Prostate gland (tissue), 2 donors: ENCODE measurements at places on chromosomes 6 and 20.
A peak's percentile ranks its signal among the peaks of the same experiment; 100 is the strongest.

GRCh38 chr6:113650610-113650979 lies 206.6 kb upstream of the MARCKS start:
- no peak for DNase-seq

DNA sequence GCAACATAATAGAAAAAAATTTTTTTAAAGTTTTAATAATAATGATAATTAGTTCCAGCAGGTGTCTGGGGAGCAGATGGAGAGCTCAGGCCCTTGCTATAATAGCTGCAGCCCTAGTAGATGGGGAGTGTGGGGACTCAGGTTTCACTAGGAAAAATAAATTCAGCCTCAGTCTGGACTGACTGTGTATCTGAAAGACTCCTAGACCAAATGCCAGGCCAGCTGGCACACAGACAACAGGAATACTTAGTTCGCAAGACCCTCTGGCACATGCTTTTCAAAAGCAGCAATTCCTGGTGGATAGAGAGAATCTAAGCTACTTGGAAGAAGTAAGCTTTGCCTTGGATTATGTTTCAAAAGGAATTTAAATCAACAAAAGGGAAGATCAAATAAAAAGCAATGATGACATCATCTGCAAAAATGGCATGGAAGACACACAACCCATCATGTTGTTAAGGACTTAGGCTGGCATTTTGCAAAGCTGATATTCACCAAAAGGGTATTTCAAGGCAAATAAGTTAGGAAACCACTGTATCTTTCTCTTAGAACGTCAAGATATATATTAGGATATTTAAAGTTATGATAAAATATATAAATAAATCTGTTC lies 107.8 kb downstream of the RNGTT start:
- DNase-seq = no peak

DNA sequence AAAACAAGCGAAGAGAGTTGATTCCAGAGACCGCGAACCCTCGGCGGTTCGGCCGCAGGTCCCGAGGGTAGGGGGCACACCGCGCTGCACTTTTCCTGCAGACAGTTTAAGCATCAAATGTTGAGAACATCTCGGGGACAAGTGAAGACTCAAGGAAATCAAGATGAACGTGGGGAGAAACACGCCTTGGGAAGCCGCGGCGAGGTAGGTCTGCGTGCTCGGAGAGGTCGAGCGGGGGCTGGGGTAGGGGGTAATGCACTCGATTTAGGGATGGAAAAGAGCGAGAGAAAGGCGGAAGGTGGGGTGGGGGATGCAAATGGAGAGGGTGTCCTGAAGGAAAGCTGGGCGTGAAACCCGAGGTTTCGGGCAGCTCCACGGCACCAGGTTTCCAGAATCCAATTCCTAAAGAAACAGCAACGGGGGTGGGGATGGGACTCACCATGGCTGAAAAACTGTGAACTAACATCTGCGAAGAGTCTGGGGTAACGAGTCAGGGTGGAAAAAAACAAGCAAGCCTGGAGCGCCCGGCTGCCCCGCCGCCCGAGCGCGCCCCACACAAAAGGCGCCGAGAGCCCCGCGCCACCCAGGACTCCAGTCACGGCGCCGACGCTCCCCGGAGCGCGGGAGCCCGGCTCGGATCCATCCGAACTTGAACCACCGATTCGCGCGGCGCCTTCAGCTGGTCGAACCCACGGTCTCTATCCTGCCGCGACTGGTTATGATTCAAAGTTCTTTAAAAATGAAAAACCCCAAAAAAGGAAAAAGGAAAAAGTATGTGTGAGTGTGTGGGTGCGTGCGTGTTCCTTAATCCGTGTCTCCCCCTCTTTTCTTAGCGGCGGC lies 3.5 kb downstream of the TFAP2A start:
- DNase-seq = no peak

DNA sequence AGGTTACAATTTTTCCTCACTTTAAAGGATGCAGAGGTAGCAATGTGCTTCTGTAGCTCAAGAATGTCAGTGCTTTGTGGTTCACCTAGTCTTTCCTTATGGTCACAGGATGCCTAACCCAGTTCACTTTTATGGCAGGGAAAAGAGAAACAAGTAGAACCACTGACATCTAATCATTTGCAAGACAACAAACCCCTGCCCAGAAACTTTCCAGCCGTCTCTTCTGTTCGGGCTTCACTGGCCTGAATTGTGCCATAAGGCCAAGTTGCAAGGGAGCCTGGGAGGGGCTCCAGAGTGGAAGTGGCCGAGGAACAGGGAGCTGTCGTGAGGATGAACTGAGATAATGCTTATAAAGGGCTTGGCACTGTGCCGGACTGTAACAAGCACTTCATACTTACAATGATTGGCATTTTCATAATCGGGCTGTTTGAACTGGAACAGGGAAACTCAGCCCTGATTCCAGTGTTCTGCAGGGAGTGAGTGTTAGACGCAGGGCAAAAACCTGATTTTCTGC lies 212.6 kb downstream of the BCAS1 start:
- peak; percentile 32 for DNase-seq

DNA sequence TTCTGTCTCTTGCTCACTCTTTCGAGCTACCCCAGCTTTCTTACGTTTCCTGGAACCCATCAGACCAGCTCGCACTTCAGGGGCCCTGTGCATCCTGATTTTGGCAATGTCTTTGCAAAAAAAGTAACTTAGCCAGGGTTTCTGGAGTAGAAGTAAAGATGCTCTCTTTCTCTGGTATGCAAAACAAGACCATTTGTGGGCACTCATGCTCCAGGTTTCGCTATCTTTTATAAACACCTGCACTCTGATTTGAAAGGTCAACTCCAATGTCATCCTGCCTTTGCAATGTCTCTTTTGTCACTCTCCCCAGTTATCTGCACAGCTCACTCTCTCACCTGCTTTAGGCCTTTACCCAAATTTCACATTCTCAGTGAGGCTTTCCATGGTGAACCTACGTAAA lies 869.1 kb downstream of the QKI start:
- DNase-seq = no peak

DNA sequence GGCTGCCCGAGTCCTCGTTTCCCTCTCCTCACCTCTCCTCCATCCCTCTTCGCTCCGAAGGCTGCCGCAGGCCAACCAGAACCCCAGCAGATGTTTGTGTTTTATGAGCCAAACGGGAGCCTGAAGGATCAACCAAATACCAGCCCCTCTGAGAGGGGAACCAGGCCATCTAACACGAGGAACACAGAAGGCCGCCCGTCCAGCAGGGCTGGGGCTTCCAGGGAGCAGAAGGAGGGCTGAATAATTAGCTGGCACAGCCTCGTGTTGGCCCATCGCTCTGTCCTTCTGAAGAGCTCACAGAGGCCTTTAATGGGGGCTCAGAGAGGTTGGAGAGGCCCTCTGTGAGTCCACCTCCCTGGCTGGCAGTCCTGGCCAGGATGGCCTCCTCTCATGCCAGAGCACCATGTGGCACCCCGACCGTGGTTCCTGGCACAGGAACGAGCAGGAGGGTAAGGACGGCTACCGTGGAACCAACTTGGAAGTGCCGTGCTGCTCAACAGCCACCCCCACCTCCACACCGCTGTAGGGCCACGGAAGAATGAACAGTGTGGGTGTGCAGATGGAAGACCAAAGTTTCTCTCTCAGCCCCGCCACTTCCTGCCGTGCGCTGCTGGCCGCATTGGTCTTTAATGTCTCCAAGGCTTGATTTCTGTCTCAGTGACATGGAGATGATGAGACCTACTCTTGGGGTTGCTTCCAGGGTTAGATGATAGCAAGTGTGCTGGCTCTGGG lies 155.2 kb downstream of the SCML4 start:
- DNase-seq = no peak

DNA sequence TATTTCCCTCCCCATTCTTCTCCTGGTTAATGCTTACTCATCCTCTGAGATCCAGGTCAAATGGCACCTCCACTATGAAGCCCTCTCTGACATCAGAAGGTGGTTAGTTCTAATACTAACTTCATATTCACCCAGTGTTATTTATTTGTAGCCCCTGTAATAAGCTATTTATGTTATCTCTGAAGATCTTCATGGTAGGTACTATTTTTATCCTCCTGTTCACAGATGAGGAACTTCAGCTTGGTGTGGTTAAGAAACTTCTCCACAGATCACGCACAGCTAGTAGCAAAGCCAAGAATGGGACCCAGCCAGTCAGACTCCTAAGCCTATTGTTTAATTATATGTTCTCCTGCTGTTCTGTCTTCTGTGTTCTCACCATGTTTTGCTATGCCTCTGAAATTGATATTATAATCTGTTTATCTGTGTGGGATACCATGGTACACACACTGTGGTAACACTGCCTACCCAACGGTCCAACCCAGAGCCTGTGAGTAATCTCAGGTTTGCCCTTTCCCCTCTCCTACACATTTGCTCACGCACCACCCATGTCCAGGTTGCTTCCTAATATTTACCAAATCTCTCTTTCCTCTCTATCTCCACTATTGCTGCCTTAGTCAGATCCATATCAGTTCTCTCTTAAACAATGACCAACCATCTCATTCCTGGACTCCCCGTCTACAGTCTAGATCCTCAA lies 98.4 kb downstream of the IPCEF1 start:
- DNase-seq = no peak

DNA sequence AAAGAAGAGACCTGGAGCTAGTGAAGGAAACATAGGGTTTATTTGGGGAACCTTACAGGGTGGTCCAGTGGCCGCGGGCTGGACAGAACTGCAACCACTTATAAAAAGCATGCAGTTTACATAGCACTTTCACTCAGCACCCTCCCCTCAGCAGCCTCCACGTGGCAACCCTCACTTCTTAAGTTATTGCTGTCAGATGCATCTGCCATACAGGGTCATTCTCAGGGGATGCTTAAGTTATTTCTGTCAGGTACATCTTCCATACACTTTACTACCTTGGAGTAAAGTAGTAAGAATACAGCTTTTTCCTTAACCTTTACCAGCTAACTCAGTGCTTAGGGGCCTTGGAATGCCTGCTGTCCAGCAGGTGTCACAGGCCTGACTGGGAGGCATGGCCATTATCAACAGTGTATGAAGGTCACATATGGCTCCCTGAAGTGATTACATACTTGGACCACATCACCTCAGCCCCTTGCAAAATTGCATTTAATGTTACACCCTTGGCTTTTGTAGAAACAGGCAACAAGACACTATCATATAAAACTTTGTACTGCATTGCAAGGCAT lies 2.0 kb upstream of the NOL7 start:
- DNase-seq = no peak

GRCh38 chr20:32527447-32528055 lies 57.6 kb downstream of the NOL4L start:
- no peak for DNase-seq

DNA sequence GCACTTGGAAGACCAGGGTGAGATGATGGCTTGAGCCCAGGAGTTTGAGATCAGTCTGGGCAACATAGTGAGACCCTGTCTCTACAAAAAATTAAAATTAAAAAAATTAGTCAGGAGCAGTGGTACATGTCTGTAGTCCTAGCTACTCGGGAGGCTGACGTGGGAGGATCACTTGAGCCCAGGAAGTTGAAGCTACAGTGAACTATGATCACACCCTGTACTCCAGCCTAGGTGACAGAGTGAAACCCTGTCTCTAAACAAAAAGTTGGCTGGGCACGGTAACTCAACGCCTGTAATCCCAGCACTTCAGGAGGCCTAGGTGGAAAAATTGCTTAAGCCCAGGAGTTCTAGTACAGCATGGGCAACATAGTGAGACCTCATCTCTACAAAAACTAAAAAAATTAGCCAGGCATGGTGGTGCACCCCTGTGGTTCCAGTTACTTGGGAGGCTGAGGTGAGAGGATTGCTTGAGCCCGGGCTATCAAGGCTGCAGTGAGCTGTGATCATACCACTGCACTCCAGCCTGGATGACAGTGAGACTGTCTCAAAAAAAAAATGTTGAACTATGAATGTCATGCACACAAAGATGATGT lies 60.8 kb upstream of the MYL9 start:
- no peak for DNase-seq

DNA sequence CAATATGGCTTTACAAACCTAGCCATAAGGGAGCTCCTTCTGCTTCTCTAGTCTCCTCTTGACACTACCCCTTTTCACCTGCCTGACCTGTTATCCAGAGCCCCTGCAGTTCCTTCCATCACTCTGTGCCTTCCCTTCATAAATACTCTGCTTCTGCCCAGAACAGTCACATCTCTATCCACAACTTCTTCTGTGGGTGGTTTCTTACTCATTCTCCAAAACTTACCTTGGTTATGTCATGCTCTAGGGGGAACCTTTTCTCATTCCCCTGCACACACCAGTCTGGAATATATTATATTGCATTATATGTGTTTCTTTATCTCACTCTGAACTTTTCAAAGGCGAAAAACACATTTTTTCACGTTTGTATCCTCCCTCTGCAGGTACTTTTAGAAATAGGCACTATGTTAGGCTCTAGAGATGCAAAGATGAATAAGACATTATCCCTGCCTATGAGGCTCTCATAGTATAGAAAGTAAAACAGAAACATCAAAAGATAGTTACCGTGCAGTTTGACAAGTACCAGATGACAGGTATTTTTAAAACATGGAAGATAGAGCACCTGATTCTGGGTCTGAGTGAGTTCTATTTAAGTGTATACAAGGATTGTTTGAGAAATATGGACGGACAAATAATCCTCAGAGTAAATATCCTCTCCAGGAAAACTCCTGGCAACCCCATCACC lies 51.5 kb downstream of the AIG1 start:
- DNase-seq = no peak

DNA sequence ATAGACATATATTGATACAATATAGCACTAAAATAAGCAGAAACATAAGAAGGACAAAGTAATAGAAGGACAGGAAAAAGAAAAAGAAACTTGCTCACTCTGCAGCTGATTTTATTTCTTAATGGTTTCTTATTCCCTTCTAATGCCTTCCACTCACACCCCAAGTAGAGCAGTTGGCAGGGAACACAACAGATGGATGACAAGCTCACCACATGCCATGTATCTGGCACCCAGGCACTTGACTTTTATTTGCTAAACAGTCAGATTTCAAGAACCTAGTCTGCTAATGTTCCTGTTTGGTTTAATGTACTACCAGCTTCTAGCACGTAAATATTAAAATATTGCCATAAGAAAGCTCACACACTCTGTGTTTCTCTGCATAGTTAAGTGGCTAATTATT lies 87.1 kb downstream of the COL19A1 start:
- DNase-seq = no peak

DNA sequence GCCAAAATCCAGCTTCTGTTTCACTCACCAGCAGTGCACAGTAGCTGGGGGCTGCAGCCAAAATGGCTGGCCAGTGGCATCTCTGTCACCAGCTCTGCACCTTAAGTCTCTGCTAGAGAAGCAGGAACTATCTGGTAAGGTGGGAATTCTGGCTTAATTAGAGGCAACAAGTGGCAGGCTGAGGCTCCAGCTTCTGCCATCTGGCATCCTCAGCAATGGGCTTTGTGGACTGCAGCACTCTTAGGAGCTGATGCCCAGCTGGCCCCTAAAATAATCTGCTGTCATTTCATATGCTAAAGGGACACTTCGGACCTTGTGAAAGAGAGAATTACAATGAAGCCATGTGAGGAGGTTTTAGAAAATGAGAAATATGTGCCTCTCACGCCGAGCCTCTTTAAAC lies 4.6 kb upstream of the CLDN20 start:
- no peak for DNase-seq

- no peak for DNase-seq
These were observed 1.5 kb upstream of the SLC17A3 start for GRCh38 chr6:25875563-25875905.

DNA sequence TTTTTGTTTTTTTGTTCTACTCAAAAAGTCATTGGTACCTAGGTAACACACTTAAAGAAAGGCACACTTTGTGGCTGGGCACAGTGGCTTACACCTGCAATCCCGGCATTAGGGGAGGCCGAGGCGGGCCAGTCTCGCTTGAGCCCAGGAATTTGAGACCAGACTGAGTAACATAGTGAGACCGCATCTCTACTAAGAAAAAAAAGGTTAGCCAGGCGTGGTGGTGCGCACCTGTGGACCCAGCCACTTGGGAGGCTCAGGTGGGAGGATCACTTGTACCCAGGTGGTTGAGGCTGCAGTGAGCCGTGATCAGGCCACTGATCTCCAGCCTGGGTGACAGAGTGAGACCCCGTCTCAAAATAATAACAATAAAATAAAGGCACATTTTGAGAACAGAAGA lies 67.4 kb upstream of the BHLHE23 start:
- no peak for DNase-seq
